ENCODE measurements at places on chromosomes 6 and 20. TPM values are rescaled to one million over a fixed set of nuclear protein-coding genes. Genes with fewer than 3 reads are reported as not detected.

The EPB41L1 gene
- 24.7 TPM for total RNA-seq

The BMP5 gene
- total RNA-seq: not detected

The DOP1A gene
- 27.9 TPM for total RNA-seq

The EPPIN gene
- total RNA-seq: not detected

The FAXC gene
- 1.2 TPM for total RNA-seq

The COQ3 gene
- 13.1 TPM for total RNA-seq

The SSR1 gene
- 90.4 TPM for total RNA-seq

The PTCHD4 gene
- 1.5 TPM for total RNA-seq

The VSTM2L gene
- 0.66 TPM for total RNA-seq

The CD24 gene
- total RNA-seq: 1.2 TPM

The IP6K3 gene
- total RNA-seq: 0.22 TPM

The CST11 gene
- total RNA-seq: not detected

The SULF2 gene
- total RNA-seq: 2.0 TPM

The ENPP3 gene
- under 0.01 TPM for total RNA-seq

The TSPO2 gene
- not detected for total RNA-seq

The PDE7B gene
- 2.5 TPM for total RNA-seq

The MUC21 gene
- not detected for total RNA-seq

The SLC39A7 gene
- total RNA-seq: 129 TPM

The RIPPLY2 gene
- 0.87 TPM for total RNA-seq

The CRISP3 gene
- total RNA-seq: not detected
